Bronchial smooth muscle cell (primary cell): ENCODE measurements at places on chromosomes 3 and 15. TPM values are rescaled to one million over a fixed set of nuclear protein-coding genes. Genes with fewer than 3 reads are reported as not detected.

The SMCO1 gene
- total RNA-seq = not detected in 2 replicates

The OSBPL10 gene
- 1.7 and 5.0 TPM in 2 replicates for total RNA-seq

The SPSB4 gene
- total RNA-seq = not detected in 2 replicates

The DGKG gene
- 2.5 TPM in 1 of 2 replicates, not detected in the other for total RNA-seq
